ENCODE measurements at places on chromosomes 5 and 9.
A peak's percentile ranks its signal among the peaks of the same experiment; 100 is the strongest.

GRCh38 chr9:114677418-114677817 is 4.6 kb downstream of the TEX48 start:
- peak; percentile 68 for DNase-seq

DNA sequence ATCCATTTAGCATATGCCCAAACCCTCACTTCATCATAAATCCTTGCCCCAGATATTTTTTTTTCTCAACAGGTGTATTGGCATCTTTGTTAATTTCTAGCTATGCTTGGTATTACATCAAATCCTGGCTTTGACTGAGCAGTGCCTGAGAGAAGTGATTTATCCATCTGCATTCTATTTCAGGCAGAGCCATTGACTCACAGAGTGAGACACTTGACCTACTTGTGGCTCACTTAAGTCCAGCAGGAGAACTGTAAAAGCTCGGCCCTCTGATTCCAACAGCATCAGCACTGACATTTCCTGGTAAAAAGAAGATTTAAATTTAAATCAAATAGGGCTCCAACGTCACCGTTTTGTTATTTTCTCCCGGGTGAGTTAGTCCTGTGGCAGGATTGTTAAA is 93.4 kb downstream of the PLK2 start:
- DNase-seq, result no peak

- DNase-seq, result no peak
Observed at GRCh38 chr9:124553738-124554137, 46.5 kb upstream of the NR5A1 start.

DNA sequence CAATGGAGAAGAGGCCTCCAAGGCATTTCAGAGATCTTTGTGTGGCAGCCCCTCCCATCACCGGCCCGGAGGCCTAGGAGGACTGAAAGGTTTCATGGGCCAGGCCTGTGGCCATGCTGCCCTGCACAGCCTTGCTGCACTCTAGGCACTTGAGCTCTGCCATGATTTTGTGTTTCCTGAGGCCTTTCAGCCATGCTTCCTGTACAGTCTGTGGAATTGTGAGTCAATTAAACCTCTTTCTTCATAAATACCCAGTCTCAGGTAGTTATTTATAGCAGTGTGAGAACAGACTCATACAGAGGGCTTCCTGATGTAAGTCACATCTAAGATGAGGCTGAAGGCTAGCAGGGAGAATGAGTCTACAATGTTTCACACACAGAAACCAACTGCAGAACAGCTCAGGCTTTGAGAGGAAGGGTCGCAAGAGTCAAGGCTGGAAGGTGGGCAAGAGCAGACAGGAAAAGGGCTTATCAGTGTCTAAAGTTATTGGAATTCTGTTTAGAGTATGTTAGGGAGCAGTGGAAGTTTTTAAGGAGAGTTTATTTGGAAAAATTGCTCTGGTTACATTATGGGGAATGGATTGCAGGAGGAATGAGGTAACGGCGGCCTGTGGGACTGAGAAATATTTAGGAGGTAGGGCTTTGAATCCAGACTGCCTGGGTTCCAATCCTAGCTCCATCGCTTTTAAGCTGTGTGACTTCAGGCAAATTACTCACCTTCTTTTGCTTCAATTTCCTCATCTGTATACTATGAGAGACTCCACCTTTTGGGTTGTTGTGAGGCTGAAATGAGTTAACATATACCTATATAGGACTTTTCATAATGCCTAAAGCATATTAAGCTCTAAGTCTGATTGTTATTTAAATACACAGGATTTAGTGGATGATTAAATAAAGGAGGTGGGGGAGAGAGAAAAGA is 291.2 kb downstream of the CWC27 start:
- DNase-seq, result no peak

DNA sequence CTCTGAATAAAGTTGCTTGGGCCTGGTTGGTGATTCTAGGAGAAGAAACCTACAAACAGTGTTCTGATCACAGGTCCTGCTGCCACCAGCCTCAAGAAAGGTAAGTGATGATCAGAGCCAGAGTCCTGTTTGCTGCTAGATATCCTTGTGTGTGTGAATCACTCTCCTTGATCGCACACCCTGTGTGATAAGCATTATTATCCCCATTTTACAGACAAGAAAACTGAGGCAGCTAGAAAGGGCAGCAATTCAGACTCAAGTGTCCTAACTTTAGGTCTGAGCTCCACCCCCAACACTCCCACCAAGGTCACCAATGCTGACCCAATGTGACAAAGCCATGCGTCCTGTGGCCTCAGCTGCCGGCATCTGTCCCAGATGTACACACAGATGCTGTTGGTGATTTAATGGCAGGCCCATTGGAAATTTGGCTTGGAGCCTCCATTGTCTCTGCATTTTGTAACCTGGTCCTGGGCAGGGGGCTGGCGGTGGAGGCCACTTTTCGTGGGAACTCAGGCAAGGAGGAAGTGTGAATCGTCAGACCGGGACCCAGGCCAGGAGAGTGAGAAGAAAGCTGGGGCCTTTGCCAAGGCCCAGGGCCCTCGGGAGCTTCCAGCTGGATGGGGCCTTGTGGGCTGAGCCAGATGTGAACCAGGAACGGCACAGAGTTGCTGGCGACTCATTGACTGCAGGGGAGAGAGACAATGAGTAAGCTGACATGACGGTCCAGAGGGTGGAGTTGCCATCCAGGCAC is 29.8 kb upstream of the GGTA1 start:
- no peak for DNase-seq

DNA sequence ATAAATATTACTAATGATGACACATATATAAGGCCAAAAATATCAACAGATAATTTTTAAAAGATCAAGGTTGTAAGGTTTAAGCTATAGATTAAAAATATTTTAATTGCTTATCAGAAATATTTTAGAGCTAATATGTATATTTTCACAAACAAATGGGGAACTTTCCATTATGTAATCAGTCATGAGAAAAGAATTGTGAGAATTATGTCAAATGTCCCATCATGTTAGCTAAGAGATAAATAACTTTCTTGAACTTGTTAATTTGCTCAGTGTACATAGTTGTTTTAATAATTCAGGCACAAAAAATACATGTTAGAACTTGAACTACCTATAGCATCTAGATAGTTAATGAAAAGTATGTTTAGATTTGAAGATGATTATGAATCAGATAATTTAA is 67.7 kb downstream of the SYK start:
- DNase-seq, result no peak

GRCh38 chr5:126108470-126108869 is 314.7 kb upstream of the GRAMD2B start:
- no peak for DNase-seq

DNA sequence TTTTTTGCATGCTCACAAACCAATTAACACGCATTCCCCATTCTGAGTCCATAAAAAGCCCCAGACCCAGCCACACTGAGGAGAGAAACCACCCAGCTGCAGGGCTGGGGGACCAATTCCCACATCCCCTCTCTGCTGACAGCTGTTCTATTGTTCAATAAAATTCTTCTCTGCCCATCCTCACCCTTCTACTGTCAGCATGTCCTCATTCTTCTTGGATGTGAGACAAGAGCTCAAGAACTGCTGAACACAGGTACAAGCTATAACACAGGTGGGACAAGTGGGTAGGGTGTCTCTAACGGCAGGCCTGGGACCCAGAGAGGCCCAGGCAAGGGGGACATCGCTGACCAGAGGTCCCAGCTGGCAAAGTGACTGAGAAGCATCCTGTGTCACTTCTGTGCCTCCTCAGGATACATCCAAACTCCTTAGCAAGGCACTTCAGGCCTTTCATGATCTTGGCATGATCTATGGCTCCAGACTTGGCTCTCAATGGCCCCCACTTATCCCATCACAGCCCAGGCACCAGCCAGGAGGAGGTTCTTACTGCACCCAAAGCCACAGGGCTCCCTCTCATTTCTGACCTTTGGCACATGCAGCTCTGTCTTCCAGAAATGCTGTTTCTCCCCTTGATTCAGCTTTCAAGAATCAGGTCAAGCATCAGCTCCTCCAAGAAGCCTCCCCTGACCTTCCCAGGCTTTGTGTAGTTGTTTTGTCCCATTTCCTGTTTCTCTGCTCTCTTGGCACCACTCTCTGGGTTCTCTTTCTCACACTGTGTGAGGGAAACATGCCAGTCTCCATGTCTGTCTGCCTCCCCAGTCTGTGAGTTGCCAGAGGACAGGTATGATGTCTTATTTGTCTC is 7.3 kb upstream of the ALDH1B1 start:
- DNase-seq, result no peak

GRCh38 chr5:149333711-149334443 is 11.4 kb upstream of the GRPEL2 start:
- DNase-seq, result no peak

DNA sequence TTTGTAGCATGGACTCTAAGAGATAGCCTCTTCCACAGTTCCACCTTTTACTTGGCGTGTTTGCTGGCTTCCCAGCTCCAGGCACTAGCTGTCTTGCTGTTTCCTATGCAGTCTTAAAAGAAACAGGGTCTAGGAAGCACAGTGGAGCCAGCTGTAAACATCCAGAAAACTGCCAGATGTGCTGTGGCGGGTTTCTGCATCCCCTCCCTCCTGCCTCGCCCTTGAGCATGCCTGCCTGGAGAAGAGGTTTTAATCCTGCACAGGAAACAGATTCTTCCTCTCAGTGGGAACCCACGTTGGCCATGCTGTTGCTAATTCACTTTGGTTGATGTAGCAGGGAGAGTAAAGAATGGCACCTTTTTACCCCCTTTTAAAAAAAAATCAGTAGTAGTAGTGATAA is 121.3 kb downstream of the RPS23 start:
- peak; percentile 13 for DNase-seq

DNA sequence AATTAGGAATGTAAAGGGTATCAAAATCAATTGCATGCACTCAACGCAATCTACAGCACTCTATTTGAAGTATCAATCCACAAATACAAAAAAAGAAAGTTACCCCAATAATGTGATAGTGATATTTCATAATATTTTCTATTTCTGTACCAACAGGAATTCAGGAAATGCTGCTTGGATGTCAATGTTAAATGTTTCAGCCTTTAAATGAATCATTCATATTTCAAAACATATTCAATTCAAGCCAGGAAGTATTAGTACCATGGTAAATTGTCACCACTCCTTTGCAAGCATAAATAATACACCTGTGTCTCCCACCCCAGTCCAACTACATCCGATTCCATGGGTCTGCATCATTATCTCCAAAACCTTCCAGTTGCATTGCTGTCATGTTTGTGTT is 1185.5 kb upstream of the CDH18 start:
- no peak for DNase-seq

DNA sequence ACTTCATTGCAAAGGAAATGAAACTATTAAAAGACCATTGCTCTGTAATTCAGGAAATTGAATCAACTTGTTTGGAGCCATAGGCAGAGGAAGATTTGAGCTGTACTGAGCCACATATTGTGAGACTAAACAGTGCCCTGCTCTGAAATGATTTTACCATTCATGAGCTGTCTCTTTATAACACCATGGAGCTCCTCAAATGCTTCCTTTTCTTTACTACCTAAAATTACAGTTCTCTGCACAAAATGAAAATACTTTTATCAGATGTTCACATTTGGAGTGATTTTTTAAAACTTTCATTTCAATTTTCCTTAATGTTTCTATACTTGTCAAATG is 97.9 kb downstream of the NLN start:
- no peak for DNase-seq

GRCh38 chr5:74562122-74562521 is 78.4 kb downstream of the ENC1 start:
- DNase-seq, result no peak

- no peak for DNase-seq
Observed at GRCh38 chr9:127361561-127361960, 35.4 kb upstream of the SLC2A8 start.

- DNase-seq, result no peak
Observed at GRCh38 chr5:36206913-36207312, 34.8 kb downstream of the NADK2 start.

DNA sequence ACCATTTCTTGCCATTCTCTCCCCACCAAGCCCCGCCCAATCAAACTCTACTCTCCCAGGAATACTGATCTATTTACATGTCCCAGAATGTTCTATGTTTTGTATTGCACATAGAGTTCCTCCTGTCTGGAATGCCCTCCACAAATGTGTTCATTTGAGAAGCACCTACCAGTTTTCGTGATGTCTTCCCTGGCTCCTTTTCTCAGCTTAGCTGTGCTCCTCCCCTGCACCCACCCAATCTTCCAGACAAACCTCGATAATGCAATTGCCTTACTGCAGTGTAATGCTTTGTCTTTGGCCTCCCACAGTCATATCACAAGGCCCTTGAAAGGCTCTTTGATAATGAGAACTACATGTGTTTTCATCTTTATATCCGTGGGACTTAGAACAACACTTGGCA is 214.5 kb upstream of the ANKRD55 start:
- no peak for DNase-seq

- DNase-seq, result no peak
Observed at GRCh38 chr9:107707915-107708441, 218.4 kb upstream of the KLF4 start.

- DNase-seq, result no peak
Observed at GRCh38 chr9:125332527-125332926, 70.9 kb downstream of the GAPVD1 start.

GRCh38 chr5:158039441-158039840 is 180.5 kb upstream of the CLINT1 start:
- no peak for DNase-seq

DNA sequence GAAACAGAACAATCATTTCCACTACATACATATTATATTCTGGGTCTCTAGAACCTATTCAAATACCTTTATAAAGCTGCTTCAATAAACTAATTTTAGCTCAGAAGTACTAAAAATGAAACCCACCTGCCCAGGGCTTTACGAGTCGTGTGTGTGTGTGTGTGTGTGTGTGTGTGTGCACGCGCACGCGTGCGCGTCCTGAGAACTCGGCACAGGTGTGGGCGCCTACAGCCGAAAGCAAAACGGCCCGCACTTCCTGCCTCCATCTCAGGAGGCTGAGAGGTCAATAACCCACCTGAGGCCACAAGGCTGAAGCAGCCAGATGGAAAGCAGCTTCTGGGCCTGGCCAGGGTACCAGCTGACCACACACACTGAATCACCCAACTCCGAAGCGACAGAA is 3.0 kb downstream of the CLPTM1L start:
- no peak for DNase-seq

- peak; percentile 23 for DNase-seq
Observed at GRCh38 chr5:36815871-36816270, 60.7 kb upstream of the NIPBL start.

GRCh38 chr5:161778796-161779195 is 69.1 kb upstream of the GABRA1 start:
- no peak for DNase-seq

DNA sequence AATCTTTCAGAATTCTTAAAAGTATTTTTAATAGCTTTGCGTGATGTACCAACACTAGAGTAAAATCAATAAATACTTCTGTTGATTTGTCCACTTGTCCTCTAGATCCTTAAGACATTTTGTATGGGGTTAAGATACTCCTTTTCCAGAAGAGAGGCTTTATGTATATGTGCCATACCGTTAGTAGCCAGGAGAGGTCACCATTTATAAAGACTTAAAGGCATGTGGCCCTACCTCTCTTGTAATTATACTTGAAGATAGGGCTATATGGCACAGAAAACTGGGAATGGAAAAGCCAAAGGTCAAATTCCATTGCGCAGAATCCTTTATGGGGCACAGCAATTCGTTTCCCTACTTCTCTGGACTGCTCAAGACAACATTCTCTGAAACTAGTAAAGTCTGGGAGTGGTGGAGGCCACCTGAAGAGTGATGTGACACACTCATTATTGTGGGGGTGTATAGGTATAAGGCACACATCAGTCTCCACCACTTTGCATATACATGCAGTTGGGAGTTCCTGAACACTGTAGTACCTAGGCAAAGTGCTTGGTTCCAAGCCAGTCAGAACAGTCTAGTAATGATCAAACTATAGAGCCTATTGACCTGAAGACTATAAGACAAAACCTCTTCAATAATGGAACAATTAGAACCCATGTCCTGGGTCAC is 140.1 kb upstream of the FBXL17 start:
- DNase-seq, result peak; percentile 82

- DNase-seq, result no peak
Observed at GRCh38 chr5:95414451-95414850, 23.3 kb downstream of the FAM81B start.

All from NCI-H82 (cell line).